CD4-positive, alpha-beta T cell treated with Interleukin-10 for 1 hour (primary cell): ENCODE measurements at places on chromosomes 4 and X.

GRCh38 chr4:96295143-96295741, 455.3 kb downstream of the PDHA2 start:
- DNase-seq, result no peak

DNA sequence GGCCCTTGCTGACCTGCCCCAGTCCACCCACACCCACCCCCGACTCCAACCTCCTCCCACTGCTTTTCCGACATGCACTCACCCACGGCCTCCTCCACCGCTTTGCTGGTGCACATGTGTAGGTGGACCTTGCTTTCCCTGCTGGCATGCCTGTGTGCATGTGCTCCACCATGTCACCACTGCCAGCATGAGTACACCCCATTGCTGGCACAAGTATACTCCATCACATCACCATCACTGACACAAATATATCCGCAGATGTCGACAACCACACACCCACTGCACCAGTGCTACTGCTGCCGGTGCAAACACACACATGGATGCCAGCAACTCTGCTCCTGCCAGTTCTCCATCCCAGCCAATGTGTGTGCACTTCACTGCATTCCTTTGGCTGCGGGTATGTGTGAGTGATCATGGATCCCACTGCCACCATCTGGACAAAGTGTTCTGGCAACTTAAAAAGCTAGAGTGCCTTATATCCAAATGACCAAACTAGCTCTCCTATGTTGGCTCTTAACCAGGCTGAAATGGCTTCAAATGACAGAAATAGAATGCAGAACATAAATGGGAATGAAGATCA, 1072.3 kb downstream of the RAPGEF2 start:
- DNase-seq, result no peak

GRCh38 chr4:7429069-7429416, 5.7 kb downstream of the PSAPL1 start:
- DNase-seq, result no peak

GRCh38 chr4:107733431-107733925, 13.4 kb upstream of the PAPSS1 start:
- no peak for DNase-seq

- DNase-seq, result no peak
Measured at GRCh38 chr4:114691865-114692264, 93.3 kb downstream of the UGT8 start.

DNA sequence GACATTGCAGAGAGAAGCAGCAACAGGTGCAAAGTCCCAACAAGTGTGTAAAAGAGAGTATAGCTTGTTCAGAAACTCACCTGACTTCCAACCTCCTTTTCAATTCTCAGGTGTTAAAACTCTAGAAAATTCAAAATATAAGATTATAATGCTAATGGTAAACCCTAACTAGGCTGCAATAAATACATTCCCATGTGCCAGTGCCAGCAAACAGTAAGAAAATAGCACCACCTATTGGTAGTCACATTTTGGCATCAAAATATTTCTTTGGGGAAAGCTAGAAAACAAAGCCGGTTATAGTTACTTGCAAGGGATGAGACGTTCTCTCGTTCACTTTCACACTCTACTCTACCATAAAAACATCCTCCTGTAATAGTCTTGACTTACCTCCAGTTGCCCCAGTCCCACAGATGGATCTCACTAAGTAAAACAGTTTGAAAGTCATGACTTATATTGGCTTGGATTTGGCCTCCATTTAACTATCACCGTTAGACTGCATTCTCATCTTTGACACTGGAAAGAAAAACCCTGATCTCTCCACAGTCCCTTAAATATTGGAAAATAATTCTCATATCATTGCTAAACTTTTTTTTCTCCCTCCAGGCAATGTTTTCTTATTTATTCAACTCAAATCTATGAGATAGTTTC, 9.6 kb downstream of the BMP3 start:
- peak; percentile 47 for DNase-seq

DNA sequence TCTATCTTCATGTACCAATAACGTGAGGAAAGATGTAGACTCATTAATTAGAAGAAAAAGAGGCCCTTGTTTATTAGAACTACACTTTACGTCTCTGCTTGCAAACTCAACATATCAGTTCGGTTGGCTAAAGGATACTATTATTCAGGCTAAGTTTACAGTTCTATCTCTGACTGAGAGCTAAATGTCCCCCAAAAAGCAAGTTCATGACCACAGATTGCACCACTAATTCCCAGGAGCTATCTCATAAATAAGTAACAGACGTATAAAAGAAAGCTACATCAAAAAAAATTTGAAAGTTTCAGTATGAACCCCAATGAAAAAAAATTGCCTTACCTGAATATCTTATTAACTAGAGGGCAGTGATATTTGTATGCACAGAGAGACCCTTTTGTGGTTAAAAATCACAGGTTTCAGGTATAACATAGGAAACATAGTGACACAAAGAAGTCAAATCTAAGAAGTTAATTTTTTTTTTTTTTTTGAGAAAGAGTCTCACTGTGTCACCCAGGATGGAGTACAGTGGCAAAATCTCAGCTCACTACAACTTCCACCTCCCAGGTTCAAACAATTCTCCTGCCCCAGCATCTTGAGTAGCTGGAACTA, 128.9 kb downstream of the MAB21L2 start:
- no peak for DNase-seq

DNA sequence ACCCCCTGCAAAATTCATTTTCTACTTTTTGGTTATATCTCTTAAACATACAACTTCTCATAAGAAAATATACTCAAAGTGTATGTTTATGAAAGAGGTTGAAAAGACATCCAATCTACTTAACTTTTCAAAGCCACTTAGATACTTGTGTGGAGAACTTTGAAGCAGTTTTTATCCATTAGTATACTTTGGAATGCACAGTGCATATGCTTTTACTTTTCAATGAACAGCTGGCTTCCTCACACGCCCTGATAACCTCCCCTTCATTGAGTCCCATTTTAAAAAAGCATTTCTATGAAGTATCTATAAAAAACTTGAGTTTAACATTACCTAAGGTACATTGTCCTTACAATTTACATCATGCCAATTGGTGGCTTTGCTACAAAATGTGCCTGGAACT, 73.8 kb downstream of the VEGFC start:
- no peak for DNase-seq

DNA sequence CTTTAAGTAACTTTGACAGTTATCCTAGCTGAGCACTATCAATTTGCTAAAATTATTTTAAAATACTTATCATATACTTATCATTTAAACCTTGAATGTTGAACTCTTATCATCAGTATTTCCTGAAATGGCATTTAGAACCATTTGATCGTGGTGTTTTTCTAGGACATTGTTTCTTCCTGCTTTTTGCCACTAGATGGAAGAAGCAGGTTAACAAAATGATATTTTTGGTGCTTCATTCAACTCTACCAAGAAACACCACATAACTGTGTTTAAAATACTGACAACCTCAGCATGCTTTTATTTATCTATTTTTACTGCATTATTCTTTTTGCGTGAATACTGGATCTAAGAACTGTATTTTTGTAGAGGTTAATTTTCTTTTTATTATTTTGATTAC, 44.6 kb downstream of the C4orf33 start:
- DNase-seq, result no peak

GRCh38 chr4:156977435-156978160, 6.0 kb upstream of the PDGFC start:
- DNase-seq, result no peak

DNA sequence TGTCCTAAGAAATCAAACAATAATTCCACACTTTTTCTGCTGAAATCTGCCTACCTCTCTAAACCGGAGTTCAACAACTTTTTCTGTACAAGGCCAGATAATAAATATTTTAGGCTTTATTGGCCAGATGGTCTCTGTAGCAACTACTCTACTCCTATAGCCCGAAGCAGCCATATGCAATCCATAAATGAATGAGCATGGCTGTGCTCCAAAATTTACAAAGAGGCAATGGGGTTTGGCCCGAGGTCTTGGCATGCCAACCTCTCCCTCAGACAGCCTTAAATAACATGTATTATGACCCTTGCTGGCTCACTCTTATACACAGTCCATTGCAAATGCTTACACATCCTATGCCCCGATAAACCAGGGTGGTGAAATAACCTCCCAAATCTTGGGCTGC, 98.6 kb upstream of the GPM6A start:
- no peak for DNase-seq

- DNase-seq, result no peak
Measured at GRCh38 chr4:100422894-100423293, 94.9 kb downstream of the EMCN start.

- no peak for DNase-seq
Measured at GRCh38 chrX:10569946-10570345, 50.4 kb downstream of the MID1 start.

GRCh38 chrX:15903186-15903681, 48.6 kb upstream of the AP1S2 start:
- no peak for DNase-seq

GRCh38 chr4:42671431-42672194, 14.7 kb upstream of the ATP8A1 start:
- DNase-seq, result peak; percentile 67

GRCh38 chrX:352582-353314, 34.0 kb downstream of the PPP2R3B start:
- no peak for DNase-seq

GRCh38 chr4:149896432-149896831, 80.8 kb upstream of the IQCM start:
- DNase-seq, result no peak

DNA sequence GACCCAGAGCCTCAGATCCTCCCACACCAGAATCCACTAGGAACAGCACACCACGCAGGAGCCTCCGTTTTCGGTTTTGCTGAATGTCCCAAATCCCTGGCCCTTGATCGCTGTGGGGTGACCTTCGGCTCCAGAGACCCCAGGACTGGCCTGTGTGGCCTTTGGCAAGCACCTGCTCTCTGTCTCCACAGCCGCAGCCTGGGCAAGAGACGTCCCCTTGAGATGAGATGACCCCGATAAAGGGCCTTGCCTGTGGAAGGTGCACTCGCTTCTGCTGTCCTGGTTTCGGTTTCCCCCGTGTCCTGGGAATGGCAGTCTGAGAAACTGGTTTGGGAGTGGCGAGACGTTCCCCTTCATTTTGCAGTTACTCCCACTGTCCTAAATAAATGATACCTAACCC, 9.6 kb downstream of the PSAPL1 start:
- DNase-seq, result no peak

DNA sequence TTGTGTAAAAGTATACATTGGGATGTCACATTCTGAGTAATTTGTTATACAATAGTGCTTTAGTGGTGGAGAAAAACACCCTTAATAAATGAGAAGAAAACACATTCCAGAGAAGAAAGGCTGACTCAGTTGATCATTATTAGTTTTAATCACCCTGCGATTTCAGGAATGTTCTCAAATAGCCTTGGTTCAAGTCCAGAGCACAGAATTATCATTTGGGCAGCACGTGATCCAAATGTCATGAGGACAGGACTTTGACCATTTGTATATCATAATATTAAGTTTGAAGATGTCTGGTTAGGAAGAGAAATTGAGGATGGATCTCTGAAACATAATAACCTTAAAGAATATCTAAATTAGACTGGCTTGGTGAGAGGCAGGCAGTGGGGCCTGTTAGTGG, 1434.3 kb upstream of the TENM3 start:
- no peak for DNase-seq

GRCh38 chrX:54866609-54867008, 54.0 kb upstream of the TRO start:
- DNase-seq, result no peak

DNA sequence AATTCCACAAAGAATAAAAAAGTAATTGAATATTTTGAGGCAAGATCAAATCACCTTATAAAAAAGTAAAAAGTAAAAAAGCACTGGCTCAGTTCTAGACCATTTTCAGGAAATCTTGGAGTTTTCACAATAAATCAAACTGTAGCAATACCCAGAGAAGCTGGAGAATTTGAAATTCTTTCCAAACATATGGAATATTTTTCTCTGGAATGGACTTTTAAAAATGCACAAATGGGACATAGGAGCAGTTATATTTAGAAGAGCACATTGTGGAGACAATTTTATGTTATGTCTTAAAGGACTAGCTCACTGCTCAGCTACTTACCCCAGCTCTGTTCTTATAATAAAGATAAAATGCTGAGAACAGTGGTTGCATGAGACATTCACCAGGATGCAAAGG, 211.9 kb upstream of the KIT start:
- no peak for DNase-seq

- DNase-seq, result no peak
Measured at GRCh38 chr4:75542824-75543223, 13.0 kb upstream of the ODAPH start.

- no peak for DNase-seq
Measured at GRCh38 chr4:139834226-139834662, 168.6 kb downstream of the MGST2 start.

DNA sequence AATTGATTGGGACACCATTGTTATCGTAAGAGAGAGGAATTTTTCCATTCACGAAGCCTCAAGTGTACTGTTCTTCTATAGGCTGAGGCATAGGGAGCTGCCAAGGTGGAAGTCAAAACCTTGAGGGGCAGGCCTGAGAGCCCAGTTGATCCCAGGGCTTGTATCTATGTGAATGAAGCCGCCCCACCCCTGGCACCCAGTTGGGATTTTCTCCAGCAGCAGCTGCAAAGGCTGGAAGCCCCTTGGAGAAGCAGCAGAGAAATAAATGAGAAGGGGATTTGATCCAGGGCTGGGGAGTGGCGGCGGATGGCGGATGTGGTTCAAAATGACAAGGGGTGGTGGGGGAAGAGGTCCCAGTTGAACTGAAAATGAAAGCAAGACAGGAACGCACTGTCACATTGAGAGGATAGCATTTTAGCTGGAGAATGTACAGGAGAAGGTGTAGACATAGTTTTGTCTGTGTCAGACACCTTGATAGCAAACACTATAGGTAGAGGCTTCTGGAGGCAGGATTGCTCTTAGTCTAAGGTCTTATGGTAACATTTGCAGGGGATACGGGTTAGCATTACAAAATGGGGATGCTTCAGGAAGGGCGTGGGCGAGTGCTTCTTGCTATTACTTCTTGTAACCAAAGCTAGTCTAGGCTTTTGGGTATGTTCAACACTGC, 32.6 kb downstream of the DOCK11 start:
- peak; percentile 64 for DNase-seq

GRCh38 chrX:51893931-51894696, 691 bp downstream of the MAGED1 start:
- no peak for DNase-seq

DNA sequence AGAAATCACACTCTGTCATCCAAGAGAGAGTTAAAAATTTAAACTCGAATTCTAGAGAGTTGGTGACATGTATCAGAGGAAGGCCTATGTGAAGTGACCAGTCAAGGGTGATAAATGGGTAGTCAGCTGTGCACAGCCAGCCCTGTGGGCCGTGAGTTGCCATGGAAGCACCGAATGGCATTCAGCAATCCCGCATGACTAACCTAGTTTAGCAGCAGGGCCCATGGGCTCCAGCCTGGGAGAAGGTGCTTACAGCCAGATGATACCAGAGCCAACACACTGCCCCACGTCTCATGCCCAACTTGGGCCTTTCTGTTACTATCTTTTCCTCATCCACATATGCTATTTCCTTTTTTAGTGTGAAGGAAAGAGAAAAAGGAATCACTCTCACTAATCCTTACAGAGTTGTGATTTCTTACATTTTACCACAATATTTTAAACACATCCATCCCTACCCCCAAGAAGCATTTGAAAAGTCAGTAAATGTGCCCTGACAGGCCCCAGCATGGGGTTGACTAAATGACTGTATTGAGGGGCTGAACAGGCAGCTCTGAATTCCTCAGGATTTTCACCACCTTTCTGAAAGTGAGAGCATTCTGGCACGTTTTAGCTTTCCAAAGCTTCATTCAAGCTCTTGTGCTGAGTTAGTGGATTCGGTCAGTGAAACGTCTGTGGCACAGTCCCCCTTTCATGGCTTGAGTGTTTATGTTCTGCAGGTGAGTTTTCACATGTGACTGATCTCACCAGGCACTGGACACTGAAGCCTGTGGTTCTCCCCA, 104.2 kb downstream of the AFF1 start:
- no peak for DNase-seq
